ENCODE measurements at places on chromosomes 5 and 9.

- DNase-seq, result no peak
Measured at GRCh38 chr9:110088099-110088498, 119.9 kb downstream of the C9orf152 start.

DNA sequence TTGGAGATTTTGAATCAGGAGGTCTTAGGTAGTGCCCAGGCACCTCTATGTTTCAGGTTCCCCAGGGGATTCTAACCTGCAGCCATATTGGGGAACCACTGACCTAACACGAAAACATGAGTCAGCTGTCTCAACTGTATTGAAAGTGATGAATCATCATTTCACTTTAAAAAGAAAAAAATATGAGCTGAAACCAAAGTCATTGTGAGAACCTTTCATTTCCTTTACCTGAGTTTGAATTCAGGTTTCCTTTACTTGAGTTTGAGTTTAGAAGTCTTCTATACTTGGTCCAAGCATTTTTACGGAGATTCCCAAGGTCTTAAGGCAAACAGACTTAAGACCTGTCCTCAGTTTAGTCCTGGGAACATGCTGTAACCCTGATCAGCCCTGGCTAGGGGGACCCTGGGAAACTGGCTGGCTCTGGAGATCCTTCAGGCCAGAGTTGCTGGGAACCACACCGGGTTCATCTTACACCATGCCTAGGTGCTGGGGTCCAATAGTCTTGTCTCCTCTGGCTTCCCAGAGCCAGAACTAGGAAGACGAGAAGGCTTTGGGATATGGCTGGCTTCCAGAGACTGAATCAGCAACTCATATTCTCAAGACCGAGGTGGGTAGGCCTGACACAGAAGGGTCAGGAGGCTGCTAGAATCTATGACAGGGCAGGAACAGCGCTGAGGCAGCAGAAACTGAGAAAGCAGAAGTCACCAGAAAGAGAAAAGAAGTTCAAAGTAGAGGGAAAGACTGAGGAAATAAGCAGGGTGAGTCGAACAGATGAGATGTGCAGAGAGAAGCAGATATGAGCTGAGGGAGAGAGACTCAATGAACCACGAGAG is 16.4 kb upstream of the PDCD1LG2 start:
- DNase-seq, result peak; percentile 78

DNA sequence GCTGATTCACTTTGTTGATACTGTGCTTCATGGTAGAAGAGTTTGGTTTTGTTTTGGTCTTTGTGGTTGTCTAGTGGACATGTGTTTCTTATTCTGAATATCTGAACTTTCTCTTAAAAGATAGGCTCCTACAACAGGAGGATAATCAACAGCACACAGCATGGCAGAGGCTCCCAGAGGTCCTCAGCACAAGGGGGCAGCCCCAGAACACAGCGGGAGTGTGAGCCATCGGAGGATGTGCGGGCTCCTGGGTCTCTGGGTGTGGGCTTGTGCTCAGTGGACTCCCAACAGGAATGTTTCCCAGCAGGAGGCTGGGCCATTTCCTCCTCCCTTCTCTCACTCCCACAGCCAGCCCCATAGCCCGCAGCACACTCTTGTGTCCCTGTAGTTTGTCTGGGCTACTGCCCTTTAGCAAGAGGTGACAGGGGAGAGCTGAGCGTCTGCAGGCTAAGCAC is 164.3 kb upstream of the OTULINL start:
- peak; percentile 80 for DNase-seq

DNA sequence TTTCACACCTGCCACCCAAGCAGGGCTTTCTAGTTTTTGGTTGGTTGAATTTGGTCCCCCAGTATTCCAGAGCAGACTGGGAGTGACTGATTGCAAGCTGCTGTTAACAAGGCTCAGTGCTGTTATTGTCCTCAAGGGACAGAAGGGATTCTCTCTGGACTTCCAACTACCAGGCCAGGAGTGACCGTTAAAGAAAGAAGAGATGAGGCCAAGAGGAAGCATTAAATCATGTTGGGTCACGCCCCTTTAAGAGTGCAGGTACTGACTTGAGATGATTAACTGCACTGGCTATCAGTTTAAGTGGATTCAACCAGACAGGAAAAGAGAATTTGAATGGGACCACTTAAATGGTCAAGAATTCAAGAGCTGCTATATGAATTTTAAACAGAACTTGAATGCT is 220.8 kb upstream of the PCSK5 start:
- DNase-seq, result no peak

GRCh38 chr5:173614591-173614990 is 1.9 kb downstream of the BOD1 start:
- no peak for DNase-seq

- DNase-seq, result no peak
Measured at GRCh38 chr9:129490583-129491486, 130.1 kb downstream of the C9orf50 start.

DNA sequence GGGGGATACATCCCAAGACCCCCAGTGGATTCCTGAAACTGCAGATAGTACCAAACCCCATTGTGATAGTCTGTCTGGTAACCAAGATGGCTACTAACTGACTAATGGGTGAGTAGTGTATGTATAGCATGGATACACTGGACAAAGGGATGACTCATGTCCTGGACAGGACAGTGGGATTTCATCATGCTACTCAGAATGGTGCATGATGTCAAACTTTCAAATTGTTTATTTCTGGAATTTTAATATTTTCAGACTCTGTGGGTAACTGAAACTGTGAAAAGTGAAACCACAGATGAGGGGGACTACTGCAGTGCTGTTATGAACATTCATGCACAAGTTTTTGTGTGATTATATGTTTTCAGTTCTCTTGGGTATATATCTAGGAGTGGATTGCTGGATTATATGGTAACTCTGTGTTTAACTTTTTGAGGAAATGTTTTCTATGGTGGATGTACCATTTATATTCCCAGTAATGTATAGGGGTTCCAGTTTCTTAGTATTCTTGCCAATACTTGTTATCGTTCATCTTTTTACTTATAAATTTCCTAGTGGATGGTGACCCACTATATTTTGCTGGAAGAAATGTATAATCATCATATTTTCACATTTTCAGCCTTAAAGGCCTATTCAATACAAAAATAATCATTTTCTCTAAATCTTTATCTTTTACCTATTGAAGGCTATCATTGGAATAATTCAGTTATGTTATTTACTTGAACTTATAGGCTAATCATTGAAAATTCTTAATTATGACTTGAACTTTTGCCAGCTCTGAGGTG is 140.9 kb downstream of the NR3C1 start:
- DNase-seq, result peak; percentile 93

DNA sequence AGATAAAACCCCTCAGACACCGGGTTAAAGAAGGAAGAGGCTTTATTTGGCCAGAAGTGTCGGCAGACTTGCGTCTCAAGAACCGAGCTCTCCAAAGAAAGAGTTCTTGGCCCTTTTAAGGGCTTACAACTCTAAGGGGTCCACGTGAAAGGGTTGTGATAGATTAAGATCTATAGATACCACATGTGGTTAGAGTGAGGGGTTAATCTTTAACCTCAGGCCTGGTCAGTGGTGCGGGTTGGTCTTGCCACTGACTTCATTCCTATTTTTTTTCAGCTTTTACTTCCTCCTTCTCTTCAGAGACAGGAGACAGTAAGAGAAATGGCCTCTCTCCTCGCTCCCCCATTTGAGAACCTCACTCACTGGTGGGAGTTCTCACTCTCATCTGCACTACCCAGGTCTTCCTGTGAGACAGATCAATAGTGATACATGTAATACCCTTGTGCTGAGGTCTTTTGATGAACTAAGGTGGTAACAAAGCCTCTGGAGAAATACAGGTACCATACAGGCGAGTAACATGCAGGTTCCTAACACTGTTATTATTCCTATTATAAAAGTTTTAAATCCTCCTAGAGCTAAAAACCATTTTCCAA is 52.4 kb upstream of the COX7C start:
- DNase-seq, result no peak

DNA sequence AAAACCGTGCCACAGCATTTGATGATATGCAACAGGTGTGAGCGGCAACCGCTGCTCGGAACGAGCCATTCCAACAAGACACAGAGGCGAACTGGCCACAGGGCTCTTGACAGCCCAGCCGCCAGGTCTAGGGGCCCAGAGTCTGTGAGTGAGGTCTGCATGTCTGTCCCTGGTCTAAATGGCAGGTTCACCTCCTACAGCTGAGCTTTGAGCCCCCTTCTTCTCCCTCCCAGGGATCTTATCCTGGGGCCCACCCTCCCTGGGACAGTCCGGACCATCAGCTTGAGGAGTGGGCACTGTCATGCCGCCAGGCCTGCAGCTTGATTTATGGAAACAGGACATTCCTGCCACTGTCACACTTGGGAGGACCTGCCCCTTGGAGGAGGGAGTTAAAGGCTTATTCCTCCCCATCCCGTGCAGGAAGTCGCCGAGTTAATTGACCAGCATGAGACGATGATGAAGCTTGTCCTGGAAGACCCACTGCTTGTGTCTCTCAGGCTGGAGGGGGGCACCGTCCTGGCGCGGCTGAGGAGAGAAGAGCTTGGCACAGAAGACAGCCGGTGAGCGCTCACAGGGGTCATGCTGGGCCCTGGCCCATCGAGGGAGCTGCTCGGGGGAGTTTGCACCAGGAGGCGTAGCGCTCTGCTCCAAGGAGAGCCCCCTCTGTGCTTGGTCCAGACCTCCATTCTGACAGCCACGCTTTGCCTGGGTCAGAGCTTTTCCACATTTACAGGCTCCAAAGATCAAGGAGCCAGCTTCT is 35.5 kb upstream of the LRRC14B start:
- no peak for DNase-seq

GRCh38 chr9:87599901-87600610 is 102.4 kb downstream of the DAPK1 start:
- DNase-seq, result peak; percentile 93

- DNase-seq, result peak; percentile 17
Measured at GRCh38 chr9:93567271-93567959, 9.0 kb upstream of the PHF2 start.

GRCh38 chr5:81936066-81936465 is 35.8 kb upstream of the ATG10 start:
- no peak for DNase-seq

DNA sequence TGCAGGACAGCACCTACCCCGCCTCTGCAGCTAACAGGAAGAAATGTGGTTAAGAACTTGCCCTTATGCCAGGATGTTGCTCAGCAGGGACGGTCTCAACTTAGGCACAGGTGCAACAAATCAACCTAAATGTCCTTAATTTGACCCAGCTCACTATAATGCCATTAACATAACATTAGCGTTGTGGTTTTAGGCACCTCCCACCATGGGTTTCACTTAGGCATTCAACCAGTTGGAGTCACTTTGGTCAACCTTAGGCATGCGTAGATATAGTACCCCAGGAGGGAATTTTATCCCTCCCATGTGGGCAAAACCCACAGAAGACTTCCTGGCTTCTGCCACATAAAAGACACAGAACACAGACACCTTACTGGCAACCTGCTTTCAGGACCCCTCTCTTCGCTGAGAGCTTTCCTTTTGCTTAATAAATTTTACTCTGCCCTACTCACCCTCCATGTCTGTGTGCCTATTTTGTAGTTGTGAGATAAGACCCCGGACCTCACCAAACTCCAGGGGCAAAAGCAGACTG is 8.7 kb upstream of the ERAP1 start:
- DNase-seq, result no peak

- no peak for DNase-seq
Measured at GRCh38 chr5:6656680-6657079, 23.4 kb downstream of the SRD5A1 start.

- DNase-seq, result no peak
Measured at GRCh38 chr9:70262948-70263347, 4.2 kb downstream of the SMC5 start.

DNA sequence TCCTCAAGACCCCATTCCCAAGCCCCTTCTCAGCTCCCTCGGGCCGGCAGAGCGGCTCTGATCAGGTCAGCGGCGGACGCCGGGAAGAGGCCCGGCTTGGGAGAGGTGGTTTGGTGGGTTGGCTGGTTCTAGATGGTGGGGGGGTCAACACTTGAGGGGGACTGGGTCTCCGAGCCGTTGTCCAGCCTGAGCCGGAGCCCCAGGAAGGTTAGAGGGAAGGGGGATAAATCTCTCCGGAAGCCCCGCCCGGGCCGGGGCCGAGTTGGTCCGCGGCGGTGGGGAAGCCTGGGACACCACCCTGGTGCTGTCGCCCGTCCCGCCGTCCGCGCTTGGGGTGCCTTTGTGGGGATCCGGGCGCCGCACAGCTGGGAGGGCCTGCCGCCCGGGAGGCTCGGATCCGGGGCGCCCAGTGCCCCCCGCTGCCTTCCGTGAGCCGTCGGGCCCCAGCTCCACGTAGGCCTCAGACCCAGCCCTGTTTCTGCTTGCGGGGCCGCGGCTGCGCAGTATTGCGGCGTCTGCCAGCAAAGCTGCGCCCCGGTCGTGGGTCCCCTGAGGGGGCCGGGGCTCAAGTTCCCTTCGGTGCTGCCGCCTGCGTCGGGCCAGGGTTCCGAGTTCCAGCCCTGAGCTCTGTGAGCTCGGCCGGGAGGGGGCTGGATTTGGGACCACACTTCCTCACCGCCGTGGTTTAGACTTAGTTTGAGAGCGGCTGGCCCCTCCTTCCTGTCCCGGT is 542 bp upstream of the TRIM52 start:
- peak; percentile 64 for DNase-seq

DNA sequence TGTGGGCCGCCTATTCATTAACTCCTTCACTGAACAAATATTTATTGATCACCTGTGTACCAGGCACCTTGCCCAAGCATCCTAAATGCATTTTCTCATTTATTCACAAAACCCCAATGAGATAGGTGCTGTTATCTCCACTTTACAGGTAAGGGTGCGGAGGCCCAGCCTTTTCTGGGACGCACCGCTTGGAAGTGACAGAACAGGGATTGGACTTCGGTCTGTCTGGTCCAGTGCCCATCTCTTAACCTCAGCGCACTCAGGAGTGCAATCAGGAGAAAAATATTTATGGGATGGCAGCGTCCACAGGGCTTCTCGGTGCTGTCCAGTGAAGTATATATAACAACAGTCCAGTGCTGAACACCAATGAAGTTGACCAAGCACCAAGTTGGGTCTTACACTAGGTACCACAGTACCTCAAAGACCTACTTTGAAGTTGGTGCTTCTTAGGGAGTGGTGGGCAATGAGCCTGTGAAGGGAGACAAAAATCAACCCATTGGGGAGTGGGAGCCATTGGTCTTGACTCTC is 18.9 kb upstream of the GARNL3 start:
- DNase-seq, result no peak

- no peak for DNase-seq
Measured at GRCh38 chr5:170576602-170577535, 73.0 kb downstream of the KCNIP1 start.

DNA sequence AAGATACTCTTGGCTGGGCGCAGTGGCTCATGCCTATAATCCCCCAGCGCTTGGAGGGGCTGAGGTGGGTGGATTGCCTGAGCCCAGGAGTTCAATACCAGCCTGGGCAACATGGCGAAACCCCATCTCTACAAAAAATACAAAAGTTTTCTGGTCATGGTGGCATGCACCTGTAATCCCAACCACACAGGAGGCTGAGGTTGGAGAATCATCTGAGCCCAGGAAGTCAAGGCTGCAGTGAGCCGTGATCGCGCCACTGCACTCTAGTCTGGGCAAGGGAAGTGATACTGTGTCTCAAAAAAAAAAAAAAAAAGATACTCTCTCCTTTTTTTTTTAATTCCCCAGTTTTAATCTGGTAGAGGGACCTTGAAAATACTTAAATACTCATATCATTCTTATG is 15.0 kb downstream of the ANKRD33B start:
- no peak for DNase-seq

All from fibroblast of the aortic adventitia (primary cell).